ENCODE measurements at places on chromosomes 2 and 18. TPM values are rescaled to one million over a fixed set of nuclear protein-coding genes. Genes with fewer than 3 reads are reported as not detected.

The ELOA2 gene
- not detected for polyA plus RNA-seq

The CXCR4 gene
- 0.16 TPM for polyA plus RNA-seq

The IL1R1 gene
- 78.5 TPM for polyA plus RNA-seq

The ANTXR1 gene
- 187 TPM for polyA plus RNA-seq

The GKN2 gene
- not detected for polyA plus RNA-seq

The GALNT3 gene
- 0.40 TPM for polyA plus RNA-seq

The CFAP210 gene
- not detected for polyA plus RNA-seq

The C2orf92 gene
- 1.3 TPM for polyA plus RNA-seq

The IL37 gene
- polyA plus RNA-seq, result not detected

The AFF3 gene
- 0.75 TPM for polyA plus RNA-seq

The EIF2B4 gene
- polyA plus RNA-seq, result 55.2 TPM

The PLEKHH2 gene
- 1.1 TPM for polyA plus RNA-seq

The MSTN gene
- 0.16 TPM for polyA plus RNA-seq

The G6PC2 gene
- polyA plus RNA-seq, result not detected

The SLC16A14 gene
- not detected for polyA plus RNA-seq

The PRKAG3 gene
- polyA plus RNA-seq, result not detected

The QPCT gene
- 51.4 TPM for polyA plus RNA-seq

The ITGA4 gene
- polyA plus RNA-seq, result 26.3 TPM

The SLC4A3 gene
- polyA plus RNA-seq, result 0.96 TPM

The CDCA7 gene
- polyA plus RNA-seq, result 3.2 TPM
